ENCODE measurements at places on chromosomes 4 and X.

DNA sequence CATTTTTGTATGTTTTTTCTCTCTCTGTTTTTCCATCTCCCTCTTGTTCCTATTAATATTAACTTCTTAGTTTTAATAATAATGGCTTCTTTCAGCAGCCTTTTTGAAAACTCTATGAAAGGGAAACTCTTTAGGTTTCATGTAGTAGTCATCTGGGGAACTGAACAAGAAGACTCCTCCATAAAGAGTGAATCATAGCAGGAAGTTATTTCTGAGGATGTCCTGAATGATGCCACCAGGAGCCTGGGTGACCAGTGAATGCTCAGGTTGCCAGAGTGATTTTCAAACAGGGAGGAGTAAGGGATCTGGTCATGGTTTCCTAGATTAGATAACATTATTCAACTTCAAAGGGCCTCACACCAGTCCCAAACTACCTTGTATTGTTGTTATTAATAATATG, 212.8 kb upstream of the PDE5A start:
- no peak for DNase-seq

DNA sequence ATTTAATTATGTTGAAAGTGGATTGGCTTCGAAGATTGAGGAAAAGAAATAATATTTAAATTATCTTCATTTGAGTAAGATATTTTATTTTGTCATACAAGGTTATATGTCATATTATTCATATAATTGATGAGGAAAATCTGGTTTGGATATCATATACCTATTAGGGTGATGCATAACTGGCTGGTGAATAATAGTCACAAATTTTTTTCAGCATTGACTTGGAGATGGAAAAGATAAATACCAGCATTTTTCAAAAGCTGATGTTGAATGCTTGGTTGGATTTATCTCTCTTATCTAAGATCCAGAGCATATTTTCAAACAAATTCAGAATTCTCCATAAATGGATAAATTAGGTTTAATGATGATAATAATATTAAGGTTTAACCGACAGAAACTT, 93.5 kb upstream of the SLIT2 start:
- DNase-seq, result no peak

- no peak for DNase-seq
These were observed 185.5 kb upstream of the RBPJ start for GRCh38 chr4:26135331-26135730.

DNA sequence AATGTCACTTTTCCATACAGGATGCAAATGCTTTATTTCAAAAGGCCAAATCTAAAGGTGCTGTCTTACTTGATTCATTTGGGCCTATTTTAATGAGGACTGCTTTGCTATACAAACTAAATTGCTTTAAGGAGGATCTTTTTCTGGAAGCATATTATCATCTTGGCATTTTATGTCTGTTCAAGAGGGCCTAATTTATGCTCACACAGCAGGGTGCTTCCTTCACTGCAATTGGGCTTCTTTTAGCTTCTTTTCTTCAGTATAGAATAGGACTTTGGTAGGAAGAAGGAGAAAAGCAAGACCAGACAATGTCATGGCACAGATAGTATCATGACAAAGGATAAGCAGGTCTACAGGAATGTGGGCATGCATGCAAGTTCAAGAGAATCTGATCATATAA, 222.4 kb upstream of the ANKRD50 start:
- DNase-seq, result no peak

DNA sequence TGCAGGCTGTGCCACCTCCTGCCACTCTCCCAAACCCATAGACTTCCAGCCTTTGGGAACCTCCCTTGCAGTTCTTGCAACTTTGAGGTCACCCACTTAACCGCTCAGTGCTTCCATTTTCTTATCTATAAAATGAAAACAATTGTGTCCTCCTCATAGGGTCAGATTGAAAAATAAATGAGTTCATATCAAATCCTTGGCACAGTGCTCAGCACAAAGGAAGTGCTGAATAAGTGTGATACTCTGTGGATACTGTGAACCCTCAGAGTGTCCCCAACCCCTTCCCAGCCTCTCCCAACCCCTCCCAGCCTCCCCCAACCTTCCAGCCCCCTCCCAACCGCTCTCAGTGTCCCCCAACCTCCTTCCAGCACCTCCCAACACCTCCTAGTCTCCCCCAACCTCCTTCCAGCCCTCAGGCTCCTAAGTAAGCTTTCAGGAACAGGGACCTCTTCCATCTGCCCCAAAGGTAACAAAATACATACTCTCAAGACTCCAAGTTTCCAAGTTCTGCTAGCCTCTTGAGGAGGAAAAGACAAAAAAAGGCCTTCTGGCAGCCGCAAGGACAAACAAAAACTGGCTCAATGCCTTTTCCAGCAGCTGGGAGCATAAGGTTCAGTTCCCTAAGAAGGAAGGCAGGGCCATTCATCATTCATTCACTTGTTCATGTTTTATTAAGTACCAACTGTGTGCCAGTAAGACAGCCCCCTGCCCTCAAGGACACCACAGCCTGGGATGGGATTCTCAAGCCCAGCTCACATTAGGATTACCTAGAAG, 46.1 kb upstream of the LGI2 start:
- DNase-seq, result no peak

GRCh38 chr4:152997288-152997687, 61.2 kb downstream of the FHDC1 start:
- no peak for DNase-seq

DNA sequence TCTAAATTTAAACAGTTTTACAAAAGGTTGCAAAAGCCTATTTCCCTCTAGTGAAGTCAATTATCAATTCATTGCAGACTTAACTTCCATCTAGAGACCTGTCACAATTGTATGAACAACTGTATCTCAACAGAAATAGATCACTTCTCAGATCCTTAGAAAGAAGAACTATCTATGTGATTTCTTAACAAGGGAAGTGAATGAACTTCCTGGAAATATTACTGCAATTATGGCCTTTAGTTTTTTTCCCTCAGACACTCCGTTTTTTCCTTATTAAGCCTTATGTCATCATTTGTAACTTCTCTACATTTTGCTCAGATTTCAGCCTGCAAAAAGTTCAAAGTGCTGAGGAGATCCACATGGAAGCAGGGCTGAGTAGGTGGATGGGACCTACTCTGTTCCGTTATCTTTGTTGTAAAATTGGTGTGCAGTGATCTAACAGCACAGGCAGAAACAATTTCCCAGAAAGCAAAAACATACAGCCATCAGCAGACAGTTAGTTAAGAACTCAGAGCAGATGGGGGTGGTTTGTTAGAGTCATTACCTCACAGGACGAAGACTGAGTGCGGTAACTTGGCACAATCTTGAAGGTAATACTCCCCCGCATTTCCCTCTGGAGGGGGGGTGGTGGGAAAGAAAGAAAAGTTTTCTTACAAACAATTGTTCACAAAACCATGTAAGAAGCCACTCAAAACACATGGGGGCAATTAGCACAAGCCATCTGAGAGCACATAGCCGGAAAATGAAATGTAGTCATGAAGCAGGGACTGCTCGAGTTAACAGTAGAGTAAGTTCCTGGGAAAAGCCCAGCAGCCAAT, 112.3 kb downstream of the NYX start:
- DNase-seq, result no peak

DNA sequence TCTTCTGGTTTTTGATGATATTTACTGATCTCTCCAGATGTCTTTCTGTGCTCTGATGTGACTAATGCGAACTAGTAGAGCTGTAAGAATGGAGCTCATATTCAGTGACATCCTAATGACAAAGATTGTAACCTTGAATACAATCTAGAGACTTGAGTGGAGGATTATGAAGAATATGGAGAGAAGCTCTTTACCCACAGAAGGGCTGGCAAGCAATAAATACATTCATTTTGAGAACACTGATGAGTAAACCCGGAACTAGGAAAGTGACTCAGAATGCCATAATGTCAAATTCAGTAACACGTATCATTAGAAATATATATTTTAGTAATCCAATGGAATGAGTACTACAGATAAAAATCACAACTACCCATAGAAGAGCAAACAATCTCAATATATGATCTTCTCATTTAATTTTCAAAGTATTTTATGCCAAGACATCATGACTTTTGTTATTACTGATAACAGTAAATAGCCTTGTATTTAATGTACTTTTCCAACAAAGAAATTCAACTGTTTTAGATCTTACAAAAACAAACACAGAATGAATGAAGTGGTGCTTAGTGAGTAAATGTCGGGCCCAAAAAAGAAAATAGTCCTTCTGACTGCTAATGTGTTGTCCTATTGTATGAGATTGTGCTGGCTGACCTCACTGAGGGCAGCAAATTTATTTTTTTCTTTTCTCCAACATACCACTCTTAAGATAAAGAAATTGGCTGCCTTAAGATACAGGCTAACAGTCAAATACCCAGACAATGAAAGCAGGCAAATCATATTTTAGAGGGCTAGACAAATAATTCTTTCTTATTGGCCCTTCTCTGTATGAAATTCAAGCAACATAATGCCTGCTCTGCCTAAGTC, 49.2 kb upstream of the HDAC8 start:
- DNase-seq, result no peak

- no peak for DNase-seq
These were observed 32.0 kb downstream of the PAGE2 start for GRCh38 chrX:55120761-55121358.

DNA sequence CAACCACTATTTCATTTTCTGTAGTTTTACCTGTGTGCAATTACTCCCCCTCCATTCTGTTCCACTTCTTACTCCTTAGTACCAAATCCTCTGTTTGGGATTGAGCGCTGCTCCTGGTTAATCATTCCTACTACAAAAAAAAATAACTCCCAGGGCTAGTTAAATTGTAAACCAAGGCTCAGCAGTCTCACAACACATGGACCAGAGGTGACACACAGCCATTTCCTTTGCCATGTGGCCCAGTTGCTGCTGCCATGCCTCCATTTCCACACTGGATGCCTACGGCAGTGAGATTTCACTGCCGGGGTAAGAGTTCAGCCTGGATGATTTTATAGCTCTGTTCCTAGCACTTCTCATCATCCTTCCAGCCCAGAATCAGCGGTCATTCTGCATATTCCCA, 107.2 kb downstream of the AKAP4 start:
- DNase-seq, result no peak

DNA sequence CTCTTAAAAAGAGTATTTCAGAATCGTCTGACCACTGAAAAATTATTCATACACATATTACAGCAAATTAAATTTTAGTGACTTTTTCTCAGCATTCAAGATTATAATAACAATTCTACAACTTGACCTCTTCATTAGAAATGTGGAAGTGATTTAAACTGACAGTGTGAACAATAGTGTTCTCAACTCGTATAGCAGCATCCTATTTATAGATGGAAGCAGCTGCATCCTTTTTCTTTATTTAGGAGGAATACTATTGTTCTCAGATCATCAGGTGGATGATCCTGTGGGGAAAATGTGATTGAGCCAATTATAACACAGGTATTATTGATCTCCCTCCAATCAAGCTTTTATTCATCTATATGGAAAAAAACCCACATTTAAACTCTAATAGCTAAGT, 56.7 kb downstream of the RAPGEF2 start:
- no peak for DNase-seq

DNA sequence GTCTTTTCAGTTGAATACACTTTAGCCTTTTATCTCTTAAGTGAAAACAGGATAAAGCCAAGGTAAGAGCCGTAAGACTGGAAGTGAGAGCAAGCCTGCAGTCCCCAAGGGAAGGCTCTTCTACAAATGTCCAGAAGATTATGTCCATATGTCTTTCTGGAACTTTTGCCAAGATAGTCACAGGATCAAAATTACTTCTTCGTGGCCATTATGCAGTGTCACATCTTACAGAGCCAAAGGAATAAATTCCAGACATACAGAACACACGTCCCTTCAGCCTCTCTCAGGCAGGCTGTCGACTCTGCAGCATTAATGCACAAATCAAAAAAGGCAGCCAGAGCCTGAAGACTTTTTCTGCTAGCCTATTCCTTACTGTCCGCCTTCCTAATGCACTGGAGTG, 10.9 kb upstream of the GATB start:
- DNase-seq, result no peak
